ENCODE measurements at places on chromosomes 6 and 20.
A peak's percentile ranks its signal among the peaks of the same experiment; 100 is the strongest.

- no peak for DNase-seq
Measured at GRCh38 chr6:126302191-126302590, 37.7 kb upstream of the CENPW start.

- DNase-seq = no peak
Measured at GRCh38 chr20:460707-461106, 1.6 kb downstream of the TBC1D20 start.

- DNase-seq = peak; percentile 29
Measured at GRCh38 chr6:16800942-16801341, 39.7 kb upstream of the ATXN1 start.

DNA sequence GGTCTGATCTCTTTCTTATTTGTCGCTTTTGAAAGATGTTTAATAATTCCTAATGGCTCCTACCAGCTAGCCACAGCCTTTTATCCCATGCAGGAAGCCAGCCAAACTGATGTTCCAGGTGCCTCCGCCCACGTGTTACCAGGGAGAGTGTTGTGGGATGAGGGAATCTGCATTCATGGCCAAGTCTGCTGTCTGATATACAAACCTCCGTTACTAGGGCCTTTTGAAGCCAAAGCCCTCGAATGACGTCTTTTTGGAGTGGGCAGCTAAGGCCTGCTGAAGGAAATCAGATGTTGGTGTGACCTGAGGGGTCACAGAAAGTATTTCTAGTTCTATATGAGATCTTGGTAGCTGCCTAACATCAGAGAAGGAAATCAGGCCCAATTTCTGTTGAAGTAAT, 21.3 kb downstream of the STK35 start:
- no peak for DNase-seq

GRCh38 chr6:73983367-73983766, 287.4 kb downstream of the CD109 start:
- DNase-seq = peak; percentile 88

DNA sequence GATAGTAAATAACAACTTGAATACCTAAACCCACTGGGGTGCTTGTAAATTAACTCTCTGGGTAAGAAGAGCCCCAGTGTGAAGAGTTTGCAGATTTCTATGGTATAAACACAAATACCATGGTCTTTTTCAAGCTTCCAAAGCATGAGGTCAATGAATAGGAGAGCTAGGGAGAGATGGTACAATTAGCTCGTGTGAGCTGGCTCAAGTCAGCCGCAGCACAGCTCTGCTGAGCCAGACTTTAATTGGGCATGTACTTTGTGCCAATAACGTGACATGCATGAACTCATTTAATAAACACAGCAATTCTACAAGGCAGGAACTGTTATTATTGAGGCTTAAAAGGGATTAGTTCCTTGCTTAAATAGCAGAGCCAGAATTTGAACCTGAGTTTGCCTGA, 684.2 kb downstream of the KIF16B start:
- DNase-seq = no peak
